ENCODE measurements at places on chromosomes 2 and 18.

DNA sequence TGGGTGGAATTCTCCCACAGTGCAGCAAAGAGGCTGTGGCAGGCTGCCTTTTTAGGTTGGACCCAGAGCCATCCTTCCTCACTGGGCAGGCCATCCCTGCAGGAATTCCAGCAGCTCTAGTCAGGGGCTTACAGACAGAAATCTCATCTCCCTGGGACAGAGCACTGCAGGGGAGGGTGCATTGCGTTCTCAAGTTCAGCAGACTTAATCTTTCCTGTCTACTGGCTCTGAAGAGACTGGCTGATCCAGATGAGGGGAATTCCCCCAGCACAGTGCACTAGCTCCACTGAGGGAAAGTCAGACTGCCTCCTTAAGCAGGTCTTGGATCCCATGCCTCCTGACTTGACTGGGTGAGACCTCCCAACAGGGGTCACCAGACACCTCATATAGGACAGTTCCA is 899.7 kb upstream of the VRK2 start:
- DNase-seq, result no peak

DNA sequence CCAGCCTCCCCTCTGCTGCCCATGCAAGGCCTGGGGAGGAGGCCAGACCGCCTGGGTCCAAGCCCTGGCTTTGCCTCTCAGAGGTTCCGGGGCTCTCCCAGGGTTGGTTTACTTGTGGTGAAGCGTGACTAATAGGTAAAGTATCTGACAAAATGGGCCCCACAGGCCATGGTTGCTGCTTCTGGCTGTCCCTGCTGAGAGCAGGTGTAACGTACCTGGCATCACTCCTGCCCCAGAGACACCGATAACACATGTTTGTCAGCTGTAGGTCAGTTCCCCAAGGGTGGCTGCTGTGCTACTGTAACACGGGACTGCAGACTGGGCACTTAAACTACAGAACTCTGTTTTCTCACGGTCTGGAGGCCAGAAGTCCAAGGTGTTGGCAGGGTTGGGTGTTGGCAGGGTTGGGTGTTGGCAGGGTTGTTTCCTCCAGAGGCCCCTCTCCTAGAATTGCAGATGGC is 34.1 kb downstream of the ODC1 start:
- peak; percentile 33 for DNase-seq

DNA sequence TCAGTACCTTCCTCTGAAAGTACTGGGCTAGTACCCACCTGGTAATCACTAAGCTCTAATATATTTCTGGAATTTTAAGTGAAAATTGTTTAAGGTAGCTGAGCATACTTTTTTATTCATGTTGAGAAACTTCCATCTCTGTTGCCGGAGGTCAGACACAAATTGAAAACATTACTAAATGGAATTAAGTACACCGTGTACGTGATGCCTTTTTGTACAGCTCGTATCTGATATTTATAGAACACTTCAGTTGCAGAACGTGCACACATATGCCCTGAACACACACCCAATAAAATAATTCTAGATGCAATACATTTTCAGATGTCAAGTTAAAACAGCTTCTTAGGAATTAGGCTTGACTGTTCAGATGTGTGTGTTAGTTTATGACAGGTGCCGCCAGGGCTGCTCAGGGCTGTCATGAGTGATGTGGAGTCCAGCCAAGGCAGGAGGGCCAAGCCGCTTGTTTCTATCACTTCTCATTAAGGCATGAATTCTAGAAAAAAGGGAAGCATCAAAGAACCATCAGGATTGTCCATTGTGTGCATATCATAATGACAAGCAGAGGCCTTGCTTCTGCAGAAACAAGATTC is 80.9 kb upstream of the FOSL2 start:
- no peak for DNase-seq

GRCh38 chr2:173210270-173211196 is 134.9 kb downstream of the MAP3K20 start:
- DNase-seq, result peak; percentile 98

DNA sequence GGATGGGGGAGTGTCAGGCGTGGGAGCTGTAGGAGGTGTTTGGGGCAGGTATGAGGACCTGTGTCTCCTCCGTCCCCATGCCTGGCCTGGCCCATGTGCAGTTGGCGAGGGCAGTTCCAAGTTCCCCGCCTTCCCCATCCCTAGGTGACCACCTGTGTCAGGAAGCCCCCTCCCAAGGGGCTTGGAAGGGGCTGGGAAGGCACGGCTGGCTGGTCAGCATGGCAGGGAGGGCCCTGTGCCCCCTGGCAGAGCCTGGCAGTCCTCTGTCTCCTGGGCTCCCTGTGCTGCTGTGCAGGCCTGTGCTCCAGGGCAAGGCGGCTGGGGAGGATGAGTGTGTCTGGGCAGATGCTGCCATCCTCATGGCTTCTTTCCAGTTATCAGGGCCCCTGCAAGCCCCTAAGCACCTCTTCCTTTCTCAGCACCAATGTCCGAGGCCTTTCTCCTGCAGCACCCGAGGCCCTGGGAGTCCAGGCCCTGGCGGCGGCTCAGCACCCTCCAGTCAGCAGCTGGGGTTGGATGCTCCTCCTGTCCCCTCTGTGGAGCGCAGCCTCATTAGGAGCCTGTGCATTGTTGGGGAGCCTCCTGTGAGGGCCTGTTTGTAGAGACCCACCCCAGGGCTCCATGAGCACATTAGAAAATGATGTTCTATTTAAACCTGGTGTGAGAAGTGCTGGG is 101.7 kb downstream of the FAM210A start:
- DNase-seq, result no peak

GRCh38 chr2:239040152-239040761 is 192.4 kb downstream of the TWIST2 start:
- DNase-seq, result no peak

- peak; percentile 59 for DNase-seq
These were observed 89.1 kb downstream of the ETAA1 start for GRCh38 chr2:67486041-67486796.

- DNase-seq, result no peak
These were observed 348.3 kb upstream of the FIGN start for GRCh38 chr2:164084066-164084465.

DNA sequence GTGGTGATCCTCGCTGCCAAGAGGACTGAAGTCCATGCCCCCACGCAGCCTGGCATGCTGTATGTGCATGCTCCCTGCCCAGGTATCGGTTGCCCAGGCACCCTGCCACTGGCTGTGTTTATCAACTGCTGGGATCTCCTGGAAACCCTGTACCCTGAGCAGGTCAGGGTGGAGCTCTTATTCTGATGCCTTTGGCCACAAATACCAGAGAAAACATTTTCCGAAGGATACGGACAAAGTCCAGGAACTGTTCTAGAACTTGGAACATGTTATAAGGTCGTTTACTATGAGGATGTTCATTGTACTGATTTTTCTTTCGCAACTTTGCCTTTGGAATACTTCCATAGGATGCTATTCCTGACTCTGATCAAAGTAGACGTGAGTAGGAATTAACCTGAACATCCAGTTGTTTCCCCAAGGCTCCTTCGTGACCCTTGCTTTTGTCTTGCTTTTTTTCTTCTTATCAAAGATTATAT is 55.2 kb downstream of the TMEM17 start:
- DNase-seq, result no peak

DNA sequence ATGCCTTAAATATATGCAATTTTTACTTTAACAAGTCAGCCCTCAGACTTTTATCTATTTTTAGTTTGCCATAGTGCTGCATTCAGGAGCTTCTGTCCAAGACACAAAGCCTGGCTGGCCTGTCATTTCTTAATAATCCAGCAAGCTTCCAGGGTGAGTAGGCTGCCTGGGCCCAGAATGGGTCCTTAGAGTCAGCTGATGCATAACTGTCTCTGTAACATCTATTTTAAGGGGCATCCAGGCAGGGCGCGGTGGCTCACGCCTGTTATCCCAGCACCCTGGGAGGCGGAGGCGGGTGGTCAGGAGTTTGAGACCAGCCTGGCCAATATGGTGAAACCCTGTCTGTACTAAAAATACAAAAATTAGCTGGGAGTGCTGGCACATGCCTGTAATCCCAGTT is 11.8 kb upstream of the GNLY start:
- peak; percentile 24 for DNase-seq

- no peak for DNase-seq
These were observed 49.1 kb upstream of the HS6ST1 start for GRCh38 chr2:128367601-128368359.

All from fibroblast of the aortic adventitia (primary cell).